DMS153 (cell line): ENCODE measurements at places on chromosomes 3 and 15.
A peak's percentile ranks its signal among the peaks of the same experiment; 100 is the strongest.

- DNase-seq: no peak
Measured at GRCh38 chr3:149609595-149609994, 48.2 kb downstream of the WWTR1 start.

DNA sequence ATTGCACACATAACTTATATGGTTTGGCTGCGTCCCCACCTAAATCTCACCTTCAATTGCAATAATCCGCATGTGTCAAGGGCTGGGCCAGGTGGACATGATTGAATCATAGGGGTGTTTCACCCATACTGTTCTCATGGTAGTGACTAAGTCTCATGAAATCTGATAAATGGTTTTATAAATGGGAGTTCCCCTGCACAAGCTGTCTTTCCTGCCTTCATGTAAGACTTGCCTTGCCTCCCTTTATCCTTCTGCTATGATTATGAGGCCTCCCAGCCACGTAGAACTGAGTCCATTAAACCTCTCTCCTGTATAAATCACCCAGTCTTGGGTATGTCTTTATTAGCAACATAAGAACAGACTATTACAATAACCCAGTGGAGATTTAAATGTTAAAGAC lies 653.9 kb downstream of the ROBO1 start:
- DNase-seq: no peak

DNA sequence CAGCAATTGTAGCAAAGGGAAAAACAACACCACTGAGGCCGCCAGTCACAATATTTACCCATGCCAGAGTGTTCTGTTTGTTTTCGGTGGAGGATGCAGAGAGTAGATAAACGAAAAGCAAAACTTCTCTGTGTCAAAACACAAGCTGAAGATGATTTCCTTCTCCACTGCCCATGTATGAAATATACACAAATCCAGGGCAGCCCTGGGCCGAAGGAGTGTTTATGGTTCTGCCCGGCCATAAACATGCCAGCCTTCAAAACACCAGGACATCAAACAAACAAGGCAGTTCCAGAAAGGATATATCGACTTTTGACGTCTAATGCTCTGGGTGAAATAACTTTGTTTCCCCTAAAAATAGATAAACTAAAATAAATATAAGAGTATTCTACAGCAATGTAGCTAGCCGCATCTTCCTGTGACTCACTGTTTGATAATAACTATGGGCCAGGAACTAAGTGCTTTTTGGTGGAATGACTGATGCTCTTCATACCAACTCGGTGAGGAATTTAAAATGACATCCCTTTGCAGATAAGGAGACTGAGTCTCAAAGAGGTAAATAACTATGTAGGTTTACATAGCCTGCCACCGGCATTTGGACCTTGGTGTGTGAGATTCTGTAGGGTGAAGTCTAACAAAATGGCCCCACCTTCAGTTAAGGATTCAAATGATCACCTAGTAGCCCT lies 82.8 kb downstream of the MAGI1 start:
- no peak for DNase-seq

DNA sequence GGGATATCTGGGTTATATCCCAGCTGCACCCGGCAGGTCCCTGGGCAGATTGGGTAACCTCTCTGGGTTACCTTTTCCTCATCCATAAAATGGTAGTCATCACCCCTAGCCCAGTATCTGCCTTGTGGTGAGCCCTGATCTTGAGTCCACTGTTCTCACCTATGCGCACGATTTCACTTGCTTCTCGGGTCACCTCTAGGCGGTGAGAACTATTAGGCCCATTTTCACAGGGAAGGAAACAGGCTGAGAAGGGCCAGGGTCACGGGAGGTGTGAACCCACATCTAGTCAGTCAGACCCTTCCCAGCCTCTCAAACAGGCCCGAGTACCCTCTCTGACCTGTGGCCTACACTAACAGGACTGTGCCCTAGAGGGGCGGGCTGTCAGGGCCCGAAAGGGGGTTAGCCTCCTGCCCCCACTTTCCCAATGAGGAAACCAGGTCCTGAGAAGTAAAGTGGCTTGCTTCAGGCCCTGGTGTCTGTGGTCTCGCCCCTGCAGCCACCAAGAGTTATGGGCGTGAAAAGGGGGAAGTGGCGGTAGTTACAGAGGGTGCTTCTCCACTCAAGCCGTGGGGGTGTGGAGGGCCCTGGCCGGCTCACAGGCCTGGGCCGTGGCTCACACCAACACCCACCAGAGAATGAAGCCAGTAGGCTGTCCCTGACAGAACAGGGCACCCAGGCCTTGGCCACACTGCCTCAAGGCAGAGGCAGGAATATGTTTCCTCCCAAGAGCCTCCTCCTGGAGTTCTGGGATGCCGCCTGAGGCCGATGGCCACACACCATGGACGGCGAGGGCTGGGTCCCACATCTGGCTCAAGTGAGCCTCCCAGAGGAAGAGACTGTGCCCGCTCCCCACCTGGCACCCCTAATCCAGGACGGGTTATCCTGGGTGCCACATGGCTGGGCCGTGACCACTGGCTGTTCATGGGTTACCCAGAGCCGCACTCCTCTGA lies 19.5 kb downstream of the PSTPIP1 start:
- no peak for DNase-seq

DNA sequence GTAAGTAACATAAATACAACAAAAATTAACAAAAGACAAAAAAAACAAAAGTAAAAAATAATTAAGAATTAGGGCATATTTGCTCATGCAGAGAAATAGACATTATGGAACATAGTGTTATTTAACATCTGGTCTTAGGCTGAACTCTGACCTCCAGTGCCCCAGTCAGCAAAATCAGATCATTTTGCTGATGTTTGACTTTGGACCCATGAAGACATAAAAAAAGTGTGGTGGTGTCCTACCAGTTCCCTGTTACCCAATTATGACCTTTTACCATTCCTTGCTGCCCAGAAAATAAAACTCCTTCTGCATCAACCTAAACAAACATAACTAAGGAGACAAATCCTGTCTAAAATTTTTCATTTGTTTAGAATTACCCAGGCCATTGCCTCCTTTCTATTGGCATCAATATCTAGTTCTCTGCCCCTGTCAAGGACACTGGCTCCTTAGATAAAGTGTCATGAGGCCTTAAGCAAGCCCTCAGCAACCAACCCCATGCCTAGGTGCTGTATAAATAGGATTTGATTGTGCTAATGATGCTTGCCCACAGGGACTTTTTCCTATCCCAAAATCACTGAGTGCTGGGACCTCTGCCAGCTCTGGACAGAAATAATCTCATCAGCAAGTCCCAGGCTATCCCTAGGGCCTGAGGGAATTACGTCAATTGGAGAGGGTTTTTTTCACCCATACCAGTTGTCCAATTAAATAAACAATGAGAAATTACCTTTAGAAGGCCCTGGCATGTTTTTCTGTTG lies 334.5 kb upstream of the UMPS start:
- no peak for DNase-seq

DNA sequence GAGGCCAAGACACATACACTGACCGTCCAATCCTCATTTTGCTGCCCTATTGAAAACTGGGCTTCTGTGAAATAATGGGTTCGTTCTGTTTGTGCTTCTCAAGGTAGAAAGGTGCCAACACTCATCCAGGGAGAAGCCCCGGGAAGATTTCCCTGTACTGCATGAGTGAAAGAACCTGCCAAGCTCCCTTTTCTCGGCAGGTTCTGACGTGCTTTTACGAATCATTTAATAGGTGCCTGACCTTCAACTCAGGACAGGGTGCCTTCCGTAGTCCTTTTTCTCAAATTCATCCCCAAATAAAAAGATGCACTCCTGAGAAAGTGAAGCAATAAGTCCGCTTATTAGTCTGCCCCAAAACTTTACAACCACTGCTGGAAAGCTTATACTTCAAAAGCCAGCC lies 64.2 kb downstream of the B3GNT5 start:
- no peak for DNase-seq

DNA sequence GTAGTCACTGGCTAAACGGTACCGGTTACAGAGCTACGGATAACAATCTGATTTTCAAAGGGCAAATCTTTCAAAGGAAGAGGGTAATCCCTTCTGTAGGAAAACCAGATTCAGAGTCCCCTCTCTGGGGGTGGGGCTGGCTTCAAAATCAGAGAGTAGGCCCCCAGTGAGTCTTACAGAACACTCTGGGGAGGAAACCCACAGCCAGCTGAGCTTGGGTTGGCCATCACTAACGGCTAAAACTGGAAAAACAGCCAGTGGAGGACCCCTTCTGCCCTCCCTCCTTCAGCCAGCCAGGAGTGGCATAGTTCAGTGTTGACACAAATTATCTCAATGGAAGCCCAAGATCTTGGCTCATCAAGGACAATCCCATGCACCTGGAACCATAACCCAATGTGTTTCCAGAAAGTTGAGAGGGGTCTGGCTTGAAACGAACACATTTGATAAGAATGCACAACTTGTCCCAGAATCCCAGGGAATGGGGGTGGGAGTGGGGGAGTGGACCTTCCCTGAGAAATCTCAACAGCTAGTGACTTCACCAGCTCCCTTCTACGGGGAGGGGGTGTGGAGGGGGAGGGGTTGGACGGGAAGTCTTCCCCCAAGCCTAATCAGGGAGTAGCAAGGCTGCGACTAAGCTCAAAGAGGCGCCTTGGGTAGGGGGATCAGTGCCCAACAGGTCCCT lies 1.0 kb downstream of the RASL12 start:
- DNase-seq: no peak

DNA sequence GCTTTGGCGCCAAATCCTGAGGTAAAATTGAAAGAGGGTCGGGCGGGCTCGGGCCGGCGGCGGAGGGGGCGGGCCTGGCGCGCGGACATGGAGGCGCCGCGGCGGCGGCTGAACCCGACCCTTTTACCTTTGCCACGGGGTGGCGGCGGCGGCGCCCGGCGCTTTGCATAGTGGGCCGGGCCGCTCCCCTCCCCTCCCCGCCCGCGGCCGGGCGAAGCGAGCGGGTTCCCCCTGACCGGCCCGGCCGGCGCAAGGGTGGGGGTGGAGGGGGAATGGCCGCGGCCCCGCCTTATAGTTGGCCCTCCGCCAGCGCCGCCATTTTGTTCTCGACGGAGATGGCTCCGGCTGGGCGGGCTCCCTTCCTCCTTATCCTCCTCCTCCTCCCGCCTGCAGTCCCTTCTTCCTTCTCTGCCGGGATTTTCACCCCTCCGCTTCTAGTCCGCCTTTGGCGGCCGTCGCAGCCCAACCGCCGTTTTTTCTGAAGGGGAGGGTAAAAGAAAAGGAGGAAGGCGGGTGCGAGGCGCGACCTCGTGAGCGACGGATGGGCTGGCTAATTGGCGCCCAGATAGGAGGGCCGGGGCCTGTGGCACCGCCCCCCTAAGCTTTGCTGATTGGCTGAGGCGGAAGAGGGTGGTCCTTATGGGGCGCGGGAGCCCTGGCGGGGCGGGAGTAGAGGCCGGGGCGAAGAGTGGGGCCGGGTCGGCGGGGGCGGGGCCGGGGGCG lies 664 bp downstream of the NR2C2 start:
- peak; percentile 78 for DNase-seq

DNA sequence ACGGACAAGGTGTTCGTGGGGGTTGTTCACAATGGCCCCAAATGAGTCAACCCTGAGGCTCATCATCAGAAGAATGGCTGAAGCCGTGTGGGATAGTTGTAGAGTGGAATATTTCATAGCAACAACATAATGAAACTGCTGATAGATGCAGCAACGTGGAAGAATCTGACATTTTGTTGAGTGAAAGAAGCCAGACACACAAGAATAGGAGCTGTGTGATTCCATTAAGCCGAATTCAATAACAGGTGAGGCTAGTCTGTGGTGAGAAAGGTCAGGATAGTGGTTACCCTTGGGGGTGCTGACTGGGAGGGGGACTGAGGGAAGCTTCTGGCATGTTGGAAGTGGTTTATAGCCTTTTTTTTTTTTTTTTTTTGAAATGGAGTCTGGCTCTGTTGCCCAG lies 144.0 kb downstream of the SMAD6 start:
- DNase-seq: no peak

DNA sequence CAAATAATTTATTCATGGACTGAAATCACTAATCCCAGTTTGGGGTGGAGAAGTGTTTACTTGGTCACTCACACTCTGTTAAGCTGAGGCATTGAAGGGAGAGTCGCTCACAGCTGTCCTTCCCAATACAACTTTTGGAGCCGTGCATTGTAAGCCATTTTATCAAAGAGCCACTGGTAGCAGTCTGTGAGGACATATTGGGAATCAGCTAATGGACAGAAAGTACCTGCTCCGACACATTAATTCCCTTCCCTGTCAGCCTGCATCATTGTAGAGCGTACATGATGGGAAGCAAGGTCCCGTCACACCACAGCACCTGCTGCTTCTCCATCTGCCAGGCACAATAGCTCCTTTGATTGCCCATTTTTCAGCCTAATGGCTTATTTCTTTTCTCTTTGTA lies 643.2 kb downstream of the SQOR start:
- DNase-seq: peak; percentile 87

DNA sequence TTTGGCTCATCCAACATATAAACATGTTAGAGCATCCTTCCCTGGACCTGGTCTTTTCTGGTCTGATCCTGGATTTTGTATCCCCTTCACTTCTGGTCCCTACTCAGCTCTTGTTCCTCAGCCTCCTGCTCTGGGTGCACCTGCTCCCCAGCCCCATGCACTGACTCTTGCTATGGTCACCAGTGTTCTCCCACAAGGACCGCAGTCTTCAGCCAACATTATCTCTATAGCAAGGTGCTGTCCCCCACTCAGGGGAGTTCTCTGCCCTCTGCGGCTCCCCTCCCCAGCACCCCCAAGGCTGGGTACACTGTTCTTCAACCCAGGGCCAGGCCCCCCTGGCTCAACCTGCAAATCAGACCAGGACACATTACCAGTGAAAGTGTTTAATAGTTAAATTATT lies 80.2 kb downstream of the SEC22A start:
- DNase-seq: no peak

DNA sequence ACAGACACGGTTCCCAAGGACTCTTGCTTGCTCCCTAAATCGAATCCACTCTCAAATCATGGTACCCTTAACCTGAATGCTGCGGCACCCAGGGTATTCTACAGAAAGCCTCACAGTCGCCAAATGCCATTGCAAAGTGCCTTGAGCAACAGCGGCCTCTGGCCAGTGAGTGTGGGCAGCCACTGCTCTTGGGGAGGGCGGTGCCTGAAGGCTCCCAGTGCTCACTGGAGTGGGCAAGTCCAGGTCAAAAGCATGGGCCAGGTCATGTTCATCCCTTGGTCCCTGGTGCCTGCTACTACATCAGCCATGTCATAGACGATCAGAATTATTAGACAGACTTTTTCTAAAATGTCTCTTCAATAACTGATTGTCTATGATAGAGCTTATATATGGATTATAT lies 82.5 kb downstream of the ADAMTS17 start:
- DNase-seq: no peak

DNA sequence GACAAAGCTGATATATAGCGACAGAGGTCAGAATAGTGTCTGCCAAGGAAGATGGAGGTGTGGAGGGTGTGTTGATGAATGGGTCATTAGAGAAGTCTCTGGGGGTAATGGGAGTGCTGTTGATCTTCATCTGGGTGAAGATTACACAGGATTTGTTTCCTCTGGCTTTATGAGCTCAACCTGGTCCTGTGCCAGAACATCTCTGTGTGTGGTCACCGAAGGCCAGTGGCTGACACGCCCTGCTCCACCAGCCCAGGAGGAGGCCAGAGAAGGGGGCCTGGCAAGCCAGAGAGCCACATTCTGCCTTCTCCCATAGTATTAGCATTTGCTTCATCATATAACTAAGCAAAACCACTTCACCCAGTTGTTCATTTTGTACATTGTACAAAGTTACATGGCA lies 121.1 kb downstream of the ZNF621 start:
- no peak for DNase-seq
